ENCODE measurements at places on chromosomes 16 and 17.

- no peak for DNase-seq
Measured at GRCh38 chr16:69745959-69746358, 8.8 kb downstream of the NOB1 start.

- DNase-seq = no peak
Measured at GRCh38 chr16:12059216-12059769, 82.8 kb downstream of the SNX29 start.

DNA sequence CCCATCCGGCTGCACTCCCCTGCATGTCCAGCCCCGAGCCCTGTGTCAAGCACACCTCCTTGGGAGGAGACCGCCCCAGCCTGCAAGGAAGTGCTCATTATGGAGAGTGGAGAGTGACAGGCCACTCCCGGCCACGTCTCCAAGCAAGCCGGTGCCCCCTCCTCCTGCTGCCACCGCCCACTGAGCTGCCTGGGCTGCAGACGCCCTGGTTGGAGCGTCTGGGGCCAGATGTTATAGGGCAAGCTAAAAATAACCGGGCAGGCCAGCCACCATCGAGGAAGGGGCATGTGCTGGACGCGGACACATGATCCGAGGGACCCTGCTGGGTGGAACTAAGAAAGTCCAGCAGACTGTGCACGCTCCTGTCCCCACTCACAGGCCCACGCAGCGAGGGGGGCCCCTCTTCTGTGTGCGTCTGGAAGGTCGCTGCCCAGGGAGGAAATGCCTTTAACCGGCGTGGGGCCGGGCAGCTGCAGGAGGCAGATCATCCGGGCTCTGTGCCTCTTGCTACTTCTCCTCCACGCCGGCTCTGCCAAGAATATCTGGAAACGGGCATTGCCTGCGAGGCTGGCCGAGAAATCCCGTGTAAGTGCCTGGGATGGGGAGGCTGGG lies at the start of gene WFDC1:
Gene WFDC1, plus strand, starts transcription at position 348 of the 612 bp plus-strand sequence. Its CDS starts 94 bp downstream, at position 442.
- no peak for DNase-seq

GRCh38 chr17:22506861-22507260 lies 814.5 kb downstream of the KCNJ18 start:
- no peak for DNase-seq

DNA sequence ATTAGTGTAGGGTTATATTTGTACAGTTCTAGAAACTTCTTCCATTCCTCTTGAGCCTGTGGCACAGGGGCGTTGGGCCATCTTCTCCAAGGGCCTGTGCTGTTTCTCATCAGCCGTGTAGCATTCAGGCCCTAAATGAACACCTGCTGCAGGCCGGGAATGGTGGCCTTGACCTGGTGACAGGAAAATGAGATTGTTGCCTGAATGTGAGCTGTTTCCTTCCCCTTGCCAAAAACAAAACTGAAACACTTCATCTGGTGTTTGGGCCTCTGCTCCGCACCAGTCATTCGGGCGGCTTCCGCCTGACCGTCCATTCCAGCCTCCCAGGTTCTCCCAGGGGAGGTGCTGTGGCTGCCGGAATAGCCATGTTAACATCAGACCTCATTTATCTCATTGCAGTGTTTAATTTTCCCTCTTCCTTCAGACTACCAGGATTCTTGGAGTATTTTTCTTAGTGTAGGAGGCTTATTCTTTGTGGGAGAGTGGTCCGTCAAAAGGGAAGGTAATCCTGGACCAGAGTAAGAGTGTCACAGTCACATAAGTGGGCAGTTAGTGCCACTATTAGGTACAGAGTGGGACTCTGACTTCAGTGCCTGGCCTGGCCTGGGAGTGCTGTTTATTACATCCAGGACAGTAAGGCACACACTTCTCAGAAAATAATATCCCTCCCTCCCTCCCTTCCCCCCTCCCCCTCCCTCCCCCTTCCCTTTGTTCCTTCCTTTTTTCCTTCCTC lies 61.9 kb downstream of the WWP2 start:
- DNase-seq = no peak

DNA sequence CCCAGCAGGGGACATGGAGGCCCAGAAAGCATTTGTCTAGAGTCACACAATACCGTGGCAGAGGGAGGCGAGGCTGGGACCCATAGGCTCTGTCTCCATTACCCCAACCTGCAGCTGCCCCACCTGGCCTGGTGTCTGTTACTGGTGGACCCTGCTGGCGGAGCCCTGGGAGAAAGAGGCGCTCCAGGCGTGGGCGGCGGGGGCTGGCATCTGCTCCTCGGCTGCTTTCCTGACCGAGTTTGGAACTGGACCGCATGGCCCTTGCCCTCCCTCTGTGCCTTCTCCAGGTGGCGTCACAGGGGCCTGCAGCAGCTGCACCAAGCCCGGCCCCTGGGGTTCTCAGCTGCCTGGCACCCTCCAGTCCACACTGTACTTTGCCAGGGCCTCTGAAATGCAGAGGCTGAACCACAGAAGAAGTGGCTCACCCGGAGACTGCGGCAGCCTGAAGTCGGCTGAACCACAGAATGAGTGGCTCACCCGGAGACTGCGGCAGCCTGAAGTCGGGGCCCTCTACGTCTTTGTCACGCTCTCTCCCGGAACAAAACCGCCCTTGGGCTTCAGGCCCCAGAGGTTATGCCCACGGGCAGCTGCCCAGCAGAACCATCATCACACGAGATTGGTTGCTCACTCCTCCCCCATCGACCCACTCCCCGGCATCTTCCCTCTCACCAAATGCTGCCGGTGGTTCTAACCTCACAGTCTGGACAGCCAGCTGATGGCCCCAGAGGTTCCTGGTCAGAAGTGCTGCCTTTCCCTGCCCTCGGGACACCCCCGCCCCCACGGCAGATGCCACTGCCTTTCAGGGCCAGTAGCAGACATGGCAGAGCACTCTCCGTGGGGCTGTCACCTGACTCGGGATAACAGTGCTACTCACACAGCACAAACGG lies 20.2 kb downstream of the CBFA2T3 start:
- no peak for DNase-seq

DNA sequence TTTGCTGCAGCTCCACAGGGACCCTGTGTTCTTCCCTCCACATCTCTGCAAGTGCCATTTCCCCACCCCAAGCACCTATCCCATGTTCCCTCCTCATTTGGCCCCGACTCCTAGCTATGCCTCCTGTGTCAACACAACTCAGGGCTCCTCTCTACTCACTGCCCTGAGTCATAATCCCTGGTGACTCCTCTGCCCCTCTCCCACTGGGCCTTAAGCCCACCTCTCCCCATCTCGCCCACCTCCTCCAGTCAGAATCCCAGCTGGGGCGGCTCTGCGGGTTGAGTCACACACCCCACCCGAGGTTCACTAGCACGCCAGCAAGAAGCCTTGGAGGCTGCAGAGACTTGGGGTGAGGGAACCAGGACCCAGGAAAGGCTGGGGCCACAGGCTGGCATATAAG lies 346.2 kb downstream of the FOXL1 start:
- no peak for DNase-seq

GRCh38 chr17:80771612-80772005 lies 220.0 kb upstream of the CHMP6 start:
- no peak for DNase-seq

GRCh38 chr16:57637020-57637419 lies 8.6 kb downstream of the ADGRG1 start:
- no peak for DNase-seq

- DNase-seq = no peak
Measured at GRCh38 chr16:79253100-79253631, 347.4 kb downstream of the MAF start.

- DNase-seq = no peak
Measured at GRCh38 chr16:87809150-87809902, 43.5 kb upstream of the KLHDC4 start.

- DNase-seq = no peak
Measured at GRCh38 chr17:81378941-81379511, 16.2 kb upstream of the BAHCC1 start.

DNA sequence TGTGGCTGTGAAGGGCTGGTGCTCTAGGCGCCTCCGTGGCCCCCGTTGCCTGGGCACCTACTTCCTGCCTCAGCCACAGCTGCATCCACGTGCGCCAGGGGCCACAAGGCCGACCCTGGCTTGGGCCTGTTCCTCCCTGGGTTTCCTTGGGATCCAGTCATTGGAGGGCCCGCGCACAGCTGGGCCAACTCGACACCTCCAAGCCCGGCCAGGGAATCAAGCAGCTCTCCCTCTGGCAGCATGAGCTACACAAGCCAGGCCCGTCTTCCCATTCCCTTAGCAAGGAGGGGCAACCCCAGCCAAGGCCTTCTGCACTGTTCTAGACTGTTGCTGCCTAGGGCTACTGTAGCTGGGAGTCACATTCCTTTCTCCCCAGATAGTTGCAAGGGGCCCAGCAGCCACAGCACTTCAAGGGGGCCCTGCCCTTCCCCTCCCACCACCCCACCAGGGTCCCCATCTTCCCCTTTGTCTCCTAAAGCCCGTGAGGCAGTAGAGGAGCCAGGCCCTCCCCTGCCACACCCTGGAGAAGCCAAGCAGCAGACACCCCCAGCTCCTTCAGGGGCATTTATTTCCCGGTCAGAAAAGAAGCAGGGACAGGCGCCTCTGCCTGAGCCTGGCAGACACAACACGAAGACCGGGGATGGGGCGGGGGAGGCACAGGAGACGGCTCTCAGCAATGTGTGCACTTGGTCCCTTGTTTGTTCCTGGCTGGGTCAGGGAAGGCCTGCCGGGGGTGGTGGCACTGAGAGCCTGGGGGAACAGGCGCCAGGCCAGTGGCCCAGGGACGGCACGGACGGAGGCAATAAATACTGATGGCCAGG lies 3.8 kb downstream of the ARHGDIA start:
- peak; percentile 8 for DNase-seq

DNA sequence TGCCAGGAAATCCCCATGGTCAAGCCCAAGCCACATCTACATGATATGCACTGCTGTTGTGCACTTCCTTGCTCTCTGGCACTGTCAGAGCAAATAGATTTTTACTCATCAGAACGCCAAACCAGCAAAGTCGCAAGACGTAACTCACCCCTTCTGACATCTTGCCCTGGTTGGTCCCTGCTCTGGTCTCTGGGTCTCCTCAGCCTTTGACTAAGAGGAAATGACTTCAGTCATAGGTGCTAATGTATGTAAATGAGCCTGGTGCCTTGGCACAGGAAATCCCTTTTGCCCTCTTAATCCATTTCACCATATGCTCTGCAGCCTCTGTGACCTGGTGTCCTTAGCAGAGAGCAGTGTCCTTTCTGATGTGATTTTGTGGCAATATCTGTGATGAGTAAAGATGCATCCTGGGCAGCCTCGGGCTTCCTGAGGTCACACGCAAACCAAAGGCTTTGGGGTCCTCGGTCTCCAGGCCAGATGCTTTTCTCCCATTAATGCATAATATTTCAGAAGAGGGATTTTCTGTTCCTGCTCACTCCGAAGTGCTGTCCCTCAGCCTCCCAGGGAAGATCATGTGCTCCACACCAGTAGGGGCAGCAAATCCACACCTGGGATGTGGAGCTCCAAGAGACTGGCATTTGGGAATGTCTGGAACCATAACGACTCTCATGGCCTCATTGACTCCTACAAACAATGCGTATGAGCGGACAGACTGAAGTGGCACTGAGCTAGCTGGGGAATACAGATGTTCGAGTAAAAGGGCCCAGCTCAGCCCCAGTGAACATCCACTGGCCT lies 66.9 kb downstream of the GP2 start:
- DNase-seq = no peak

- no peak for DNase-seq
Measured at GRCh38 chr16:62157544-62157943, 121.3 kb upstream of the CDH8 start.

- no peak for DNase-seq
Measured at GRCh38 chr17:32266051-32266388, 388 bp downstream of the RHBDL3 start.

DNA sequence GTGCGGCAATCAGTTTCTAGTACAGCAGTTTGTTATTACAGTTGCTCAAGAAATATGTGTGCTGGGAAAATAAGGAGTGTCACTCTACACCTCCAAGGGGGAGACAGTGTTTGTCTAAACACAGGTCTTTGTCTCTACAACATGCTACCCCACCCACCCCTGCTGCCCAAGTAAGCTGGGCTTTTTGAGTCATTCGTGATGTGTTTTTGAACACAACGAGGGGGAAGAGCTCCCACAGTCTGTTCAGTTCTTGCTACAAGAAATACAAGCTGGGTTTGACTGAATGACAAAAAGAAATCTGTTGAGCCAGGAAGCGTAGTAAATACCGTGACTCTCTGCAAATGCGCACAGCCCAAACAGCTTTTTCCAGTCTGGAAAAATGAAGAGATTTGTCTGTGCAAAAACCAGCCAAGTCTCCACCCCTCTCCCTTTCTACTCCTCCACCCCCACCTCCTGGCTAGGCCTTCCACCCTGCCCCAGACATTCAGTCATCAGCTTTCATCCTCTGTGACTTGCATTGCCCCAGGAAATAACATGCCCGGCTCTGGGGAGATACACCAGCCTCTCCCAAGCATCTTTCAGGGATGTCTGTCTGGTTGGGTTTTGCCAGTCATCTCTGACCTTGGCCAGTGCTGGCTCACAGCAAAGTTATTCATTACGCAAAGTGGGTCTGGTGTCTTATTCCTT lies 25.7 kb downstream of the CHD9 start:
- DNase-seq = no peak

GRCh38 chr16:89484041-89484501 lies 6.3 kb downstream of the ANKRD11 start:
- DNase-seq = no peak

GRCh38 chr16:8644211-8645140 lies 23.0 kb downstream of the METTL22 start:
- DNase-seq = no peak

DNA sequence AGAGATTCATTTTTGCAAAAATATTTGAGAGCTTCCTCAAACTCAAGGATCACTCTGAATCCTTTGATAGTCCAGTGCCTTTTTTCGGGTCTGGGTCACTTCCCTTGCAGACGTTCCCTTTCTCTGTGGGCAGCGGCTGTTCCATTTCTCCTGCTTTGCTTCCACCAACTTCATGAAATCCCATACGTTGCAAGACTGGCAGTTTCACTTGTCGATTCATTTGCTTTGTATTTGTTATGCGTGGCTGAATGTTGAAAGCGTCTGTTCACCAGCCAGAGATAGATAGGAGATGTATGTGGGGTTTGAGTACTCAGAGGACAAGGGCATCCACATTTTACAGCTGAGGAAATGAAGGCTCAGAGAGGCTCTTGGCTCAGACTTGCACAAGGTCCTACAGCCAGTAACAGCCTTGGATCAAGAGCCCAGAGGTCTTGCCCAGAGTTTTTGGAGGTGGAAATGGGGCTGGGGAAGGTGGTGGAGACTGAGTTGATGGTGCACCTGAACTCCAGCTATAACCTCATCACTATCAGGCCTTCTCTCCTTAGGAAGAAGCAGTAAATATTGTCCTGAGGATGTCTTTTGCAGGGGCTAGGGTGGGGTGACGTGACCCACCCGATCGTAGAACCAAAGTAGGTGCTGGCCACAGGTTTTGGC lies 1.3 kb upstream of the CCDC102A start:
- peak; percentile 75 for DNase-seq

DNA sequence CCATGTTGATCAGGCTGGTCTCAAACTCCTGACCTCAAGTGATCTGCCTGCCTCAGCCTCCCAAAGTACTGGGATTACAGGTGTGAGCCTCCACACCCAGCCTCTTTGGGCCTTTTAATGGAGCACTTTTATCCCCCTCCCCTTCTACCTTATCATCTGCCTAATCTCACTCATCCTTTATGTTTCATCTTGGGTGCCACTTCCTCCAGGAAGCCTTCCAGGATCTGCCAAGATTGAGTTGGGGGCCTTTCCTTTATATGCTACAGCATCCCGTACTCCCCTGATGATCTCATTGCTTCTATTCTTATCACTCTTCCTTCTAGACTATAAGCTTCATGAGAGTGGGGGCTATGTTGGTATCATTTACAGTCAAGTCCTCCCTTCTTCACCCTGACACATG lies 192.8 kb upstream of the WSCD1 start:
- no peak for DNase-seq

Data from NCI-H526 treated with DMSO at 0.1 percent for 48 hours (cell line).